ENCODE measurements at places on chromosomes 7 and 10. TPM values are rescaled to one million over a fixed set of nuclear protein-coding genes. Genes with fewer than 3 reads are reported as not detected.

CNOT4 gene
- polyA plus RNA-seq: 13.1 TPM

RSBN1L gene
- polyA plus RNA-seq: 7.9 TPM

OPN1SW gene
- not detected for polyA plus RNA-seq

WEE2 gene
- not detected for polyA plus RNA-seq

MYL10 gene
- not detected for polyA plus RNA-seq

SLC37A3 gene
- polyA plus RNA-seq: 23.9 TPM

ZNF736 gene
- polyA plus RNA-seq: 4.1 TPM

TNKS2 gene
- 8.2 TPM for polyA plus RNA-seq

CCM2 gene
- polyA plus RNA-seq: 81.6 TPM

TRIM73 gene
- polyA plus RNA-seq: 6.1 TPM

LUC7L2 gene
- polyA plus RNA-seq: 87.6 TPM

SCART1 gene
- 2.7 TPM for polyA plus RNA-seq

BEND7 gene
- 15.2 TPM for polyA plus RNA-seq

STOX1 gene
- polyA plus RNA-seq: 7.8 TPM

TUBB8 gene
- 0.10 TPM for polyA plus RNA-seq

INSYN2A gene
- not detected for polyA plus RNA-seq

PALD1 gene
- polyA plus RNA-seq: 5.5 TPM

CC2D2B gene
- polyA plus RNA-seq: 0.81 TPM

PGAM2 gene
- polyA plus RNA-seq: 15.8 TPM

AZGP1 gene
- polyA plus RNA-seq: 0.88 TPM

ARHGEF35 gene
- 1.8 TPM for polyA plus RNA-seq

DNA2 gene
- polyA plus RNA-seq: 1.8 TPM

SLC26A5 gene
- polyA plus RNA-seq: 0.20 TPM

C10orf67 gene
- 0.13 TPM for polyA plus RNA-seq

UCMA gene
- not detected for polyA plus RNA-seq

ERV3-1 gene
- polyA plus RNA-seq: 18.6 TPM

PAX4 gene
- not detected for polyA plus RNA-seq
